ENCODE measurements at places on chromosomes 4 and X.

- DNase-seq = no peak
Measured at GRCh38 chr4:78949735-78950134, 10.5 kb upstream of the PAQR3 start.

- no peak for DNase-seq
Measured at GRCh38 chrX:120251471-120252011, 929 bp downstream of the ZBTB33 start.

GRCh38 chr4:99918656-99919055 is 24.4 kb upstream of the LAMTOR3 start:
- DNase-seq = no peak

- peak; percentile 58 for DNase-seq
Measured at GRCh38 chr4:36244257-36245082, at the start of gene ARAP2. Gene ARAP2 (minus strand): TSS chr4:36244514. CDS start chr4:36229486, 15,028 bp downstream.

DNA sequence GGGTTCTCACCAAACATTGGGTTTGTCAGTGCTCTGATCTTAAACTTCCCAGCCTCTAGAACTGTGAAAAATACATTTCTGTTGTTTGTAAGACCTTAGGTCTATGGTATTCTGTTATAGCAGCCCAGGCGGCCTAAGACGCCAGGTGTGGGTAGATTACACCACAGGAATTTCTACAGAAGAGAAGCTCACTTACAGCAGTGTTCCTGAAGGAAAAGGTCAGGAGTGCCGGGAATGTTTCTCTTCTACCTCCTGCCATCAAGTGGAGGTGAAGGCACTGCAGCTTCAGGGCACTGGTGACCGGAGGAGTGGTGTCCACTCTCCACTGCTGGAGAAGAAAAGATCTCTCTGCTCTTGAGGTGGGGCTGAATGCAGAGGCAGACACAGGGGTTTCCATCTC is 45.7 kb downstream of the FHDC1 start:
- no peak for DNase-seq

DNA sequence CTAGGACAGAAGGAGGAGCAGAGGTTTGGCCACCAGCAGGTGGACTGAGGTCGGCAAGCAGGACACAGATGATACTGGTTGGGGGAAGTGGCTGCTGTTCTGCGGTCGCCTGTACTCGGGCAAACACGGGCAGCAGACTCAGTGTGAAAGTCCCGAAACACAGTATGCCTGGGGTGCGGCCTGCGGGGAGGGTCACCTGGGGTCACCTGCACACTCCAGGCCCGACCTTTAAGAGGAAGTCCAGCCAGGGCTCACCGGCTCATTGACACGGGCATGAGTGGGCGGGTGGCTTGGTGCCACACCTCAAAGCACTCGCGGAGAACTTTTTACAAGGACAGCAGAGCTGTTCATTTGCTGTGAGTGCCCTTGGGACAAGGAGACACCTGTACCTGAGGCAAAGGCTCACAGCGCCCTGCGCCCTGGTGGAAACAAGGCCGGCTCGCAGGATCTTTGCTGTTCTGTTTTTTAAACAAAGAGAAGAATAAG is 71.5 kb upstream of the MXD4 start:
- no peak for DNase-seq

DNA sequence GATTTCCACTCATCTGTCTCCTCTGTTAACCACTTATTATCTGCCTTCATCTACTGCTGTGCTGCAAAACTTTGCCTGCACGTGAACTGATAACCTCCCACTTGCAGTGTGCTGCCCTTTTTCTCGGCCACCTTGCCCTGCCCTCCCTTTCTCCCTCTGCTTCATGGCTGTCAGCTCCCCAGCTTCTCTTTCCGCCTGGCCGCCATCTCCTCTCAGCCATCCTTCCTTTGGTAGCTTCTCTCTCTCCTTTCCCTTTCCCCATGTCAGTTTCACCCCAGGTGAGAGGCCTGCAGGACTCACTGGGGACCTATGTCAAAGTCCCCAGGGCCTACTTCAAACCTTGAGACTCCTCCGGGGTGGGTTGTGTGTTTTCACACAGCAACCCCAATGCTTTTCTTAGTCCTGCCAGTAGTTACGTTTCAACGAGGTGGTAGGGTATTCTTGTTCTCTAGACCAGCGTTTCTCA is 6.6 kb downstream of the MSL3 start:
- DNase-seq = no peak

DNA sequence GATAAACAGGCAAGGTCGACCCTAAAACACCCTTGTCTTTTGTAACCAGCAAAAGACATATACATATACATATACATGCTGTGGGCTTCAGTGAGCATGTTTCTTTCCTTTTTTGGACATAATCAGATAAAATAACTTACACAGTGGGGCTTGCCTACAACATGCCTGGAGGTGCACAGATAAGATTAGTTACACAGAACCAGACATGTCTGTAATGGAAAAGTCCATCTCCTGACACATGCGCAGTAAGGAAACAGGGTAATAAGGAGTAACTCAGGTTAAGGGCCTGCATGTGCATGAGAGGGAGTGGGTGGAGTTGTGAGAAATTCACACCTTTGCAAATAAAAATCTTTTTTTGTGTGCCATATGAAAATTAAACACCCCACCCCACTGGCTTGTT is 3.4 kb downstream of the UGT2A1 start:
- no peak for DNase-seq

- no peak for DNase-seq
Measured at GRCh38 chrX:130896802-130897501, 6.1 kb downstream of the ENOX2 start.

DNA sequence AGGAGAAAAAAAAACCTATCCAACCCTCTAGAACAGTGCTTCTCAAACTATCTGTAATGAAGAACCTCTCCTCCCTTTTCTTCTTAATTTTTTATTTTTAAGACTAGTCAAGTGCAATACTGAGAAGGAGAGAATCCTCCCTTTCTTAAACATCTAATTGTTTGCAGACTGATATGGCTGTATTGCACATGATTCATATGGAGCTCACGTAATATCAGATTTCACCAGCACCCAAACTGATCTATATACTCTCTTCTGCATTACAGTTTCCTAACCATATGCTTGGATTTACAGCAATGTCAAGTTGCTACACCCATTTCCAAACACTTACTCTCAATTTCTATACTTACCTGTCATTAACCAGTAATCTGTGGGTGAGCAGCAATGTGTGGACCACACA is 9.5 kb downstream of the PRMT9 start:
- DNase-seq = no peak

DNA sequence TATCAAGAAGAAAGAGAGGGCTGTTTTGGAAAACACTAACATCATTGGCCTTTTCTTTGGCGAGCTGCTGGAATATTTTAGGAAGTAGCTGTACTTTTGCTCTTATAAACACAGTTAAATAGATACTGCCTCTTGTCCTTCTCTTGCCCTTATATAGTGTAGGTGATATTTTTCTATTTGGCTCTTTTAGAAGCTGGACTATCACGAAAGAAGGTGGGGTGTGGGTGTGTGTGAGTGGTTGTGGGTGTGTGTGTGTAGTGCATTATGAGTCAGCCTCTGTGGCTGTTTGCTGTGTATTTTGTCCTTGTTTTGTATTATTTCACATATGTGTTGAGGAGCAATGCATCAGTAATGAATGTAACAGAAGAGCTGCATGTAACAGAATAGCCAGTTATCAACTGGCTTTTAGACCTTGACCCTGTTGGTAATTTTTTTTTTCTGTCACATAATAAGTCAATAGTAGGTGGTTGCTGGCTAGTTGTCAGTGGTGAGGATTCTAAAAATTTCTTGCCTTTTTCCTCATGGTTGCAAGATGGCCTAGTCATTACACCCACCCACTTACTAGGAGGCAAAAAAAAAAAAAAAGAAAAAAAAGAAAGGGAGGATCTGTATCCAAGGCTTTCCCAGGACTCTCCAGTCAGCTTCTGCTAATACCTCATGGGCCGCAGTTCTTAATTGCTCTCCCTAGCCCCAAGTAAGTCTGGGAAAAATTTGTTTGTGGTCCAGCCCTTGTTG is 23.8 kb downstream of the ARHGAP10 start:
- no peak for DNase-seq

DNA sequence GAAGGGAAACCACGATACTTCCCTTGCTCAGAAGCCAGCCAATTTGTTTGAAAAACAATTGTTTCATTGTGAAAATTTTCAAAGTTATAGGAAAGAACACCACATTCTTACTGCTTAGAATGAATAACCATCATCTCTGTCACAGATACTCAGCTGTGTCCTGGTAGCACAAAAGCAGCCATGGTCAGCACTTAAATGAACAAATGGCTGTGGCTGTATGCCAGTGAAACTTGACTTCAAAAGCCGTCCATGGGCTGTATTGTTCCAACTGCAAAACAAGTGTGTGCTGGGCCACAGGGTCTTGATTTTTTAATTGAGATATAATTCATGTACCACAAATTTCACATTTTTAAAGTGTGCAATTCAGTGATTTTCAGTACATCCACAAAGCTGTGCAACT is 19.6 kb downstream of the NSDHL start:
- no peak for DNase-seq

GRCh38 chr4:117965622-117966021 is 68.7 kb upstream of the NDST3 start:
- no peak for DNase-seq

GRCh38 chrX:40109288-40110008 is 11.7 kb upstream of the BCOR start:
- no peak for DNase-seq

DNA sequence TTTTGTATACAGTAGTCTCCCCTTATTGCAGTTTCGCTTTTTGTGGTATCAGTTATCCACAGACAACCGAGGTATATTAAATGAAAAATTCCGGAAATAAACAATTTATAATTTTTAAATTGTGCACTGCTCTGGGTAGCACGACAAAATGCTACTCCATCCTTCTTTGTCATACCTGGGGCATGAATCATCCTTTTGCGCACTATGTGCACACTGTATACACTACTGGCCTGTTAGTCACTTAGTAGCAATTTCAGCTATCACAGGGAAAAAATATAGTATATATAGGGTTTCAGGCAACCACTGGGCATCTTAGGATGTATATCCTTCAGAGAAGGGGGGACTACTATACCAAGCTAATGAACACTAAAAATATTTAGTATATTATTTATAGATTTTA is 198.8 kb upstream of the FAT4 start:
- no peak for DNase-seq

DNA sequence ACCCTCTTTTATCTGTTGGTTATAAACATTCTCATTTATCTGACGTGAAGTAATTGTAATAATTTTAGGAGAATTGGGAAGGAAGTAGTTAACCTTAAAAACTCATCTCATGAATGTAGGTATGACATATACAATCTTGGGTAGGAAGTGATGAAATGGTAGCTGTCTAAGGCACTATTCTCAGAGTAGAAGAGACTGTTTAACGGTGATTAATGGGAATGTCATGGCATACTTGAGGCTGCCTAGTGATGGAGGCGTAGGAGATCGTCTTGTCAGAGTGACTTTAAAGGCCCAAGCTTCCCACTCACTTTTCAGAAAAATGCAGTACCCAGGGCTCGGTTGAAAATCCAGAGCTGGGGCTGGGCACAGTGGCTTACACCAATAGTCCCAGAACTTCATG is 19.4 kb upstream of the AGA start:
- no peak for DNase-seq

DNA sequence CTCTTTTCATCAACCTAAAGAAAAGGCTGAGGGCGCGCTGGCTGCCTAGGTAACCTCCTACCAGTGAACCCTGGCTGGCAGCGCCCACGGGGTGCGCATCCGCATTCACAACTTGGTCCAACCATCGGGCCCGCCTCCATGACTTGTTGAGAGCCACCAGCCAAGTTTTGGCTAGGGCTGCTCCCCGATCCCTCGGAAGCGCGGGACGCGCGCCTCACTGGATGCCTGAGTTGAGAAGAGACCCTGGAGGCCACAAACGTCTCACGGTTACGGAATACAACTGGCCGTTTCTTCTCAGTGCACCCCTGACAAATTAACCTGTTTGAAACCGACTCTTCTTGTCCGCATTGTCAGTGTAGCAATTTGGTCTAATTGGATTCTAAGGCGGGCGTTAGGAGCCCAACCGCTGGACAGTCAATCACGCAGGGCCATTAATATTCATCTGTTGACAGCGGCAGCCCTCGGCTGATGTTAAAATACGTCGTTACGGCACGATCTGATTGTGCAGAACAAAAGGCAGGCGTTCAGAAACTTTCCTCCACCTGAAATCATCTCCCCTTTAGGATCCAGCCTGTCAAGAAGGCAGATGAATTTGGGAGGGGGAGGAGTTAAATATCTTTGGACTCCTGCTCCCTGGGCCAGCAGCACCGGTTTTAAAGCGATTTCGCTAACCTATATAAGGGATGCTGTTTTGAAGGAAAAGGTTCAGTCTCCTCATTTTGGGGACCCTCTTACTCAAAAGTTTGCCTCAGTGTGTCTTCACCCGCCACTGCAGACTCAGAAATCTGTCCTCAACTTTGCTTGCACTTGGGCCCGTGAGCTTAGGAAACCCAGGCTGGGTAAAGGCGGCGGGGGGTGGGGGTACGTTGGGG is 1.2 kb downstream of the GPC3 start:
- DNase-seq = no peak

DNA sequence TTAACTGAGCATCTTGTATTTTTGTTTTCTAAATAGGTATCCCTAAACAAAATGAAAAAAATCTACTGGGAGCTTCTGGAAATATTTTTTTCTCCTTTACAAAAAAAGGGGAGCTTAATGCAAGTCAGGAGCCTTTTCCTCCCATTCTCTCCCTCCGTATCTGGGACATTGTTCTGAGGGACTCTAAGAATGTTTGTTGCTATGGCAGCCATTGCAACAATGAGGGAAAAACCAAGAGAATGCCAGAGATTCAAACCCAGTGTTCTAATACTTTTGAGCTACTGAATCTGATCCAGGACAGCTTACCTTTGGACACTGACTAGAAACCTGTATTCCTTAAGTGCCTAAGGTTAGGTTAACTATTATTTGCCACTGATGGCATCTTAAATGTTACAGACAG is 485.7 kb upstream of the HS3ST1 start:
- DNase-seq = no peak

- DNase-seq = no peak
Measured at GRCh38 chrX:68083510-68083909, 349.8 kb downstream of the OPHN1 start.

- DNase-seq = no peak
Measured at GRCh38 chr4:82360298-82361177, 13.3 kb downstream of the HNRNPD start.

DNA sequence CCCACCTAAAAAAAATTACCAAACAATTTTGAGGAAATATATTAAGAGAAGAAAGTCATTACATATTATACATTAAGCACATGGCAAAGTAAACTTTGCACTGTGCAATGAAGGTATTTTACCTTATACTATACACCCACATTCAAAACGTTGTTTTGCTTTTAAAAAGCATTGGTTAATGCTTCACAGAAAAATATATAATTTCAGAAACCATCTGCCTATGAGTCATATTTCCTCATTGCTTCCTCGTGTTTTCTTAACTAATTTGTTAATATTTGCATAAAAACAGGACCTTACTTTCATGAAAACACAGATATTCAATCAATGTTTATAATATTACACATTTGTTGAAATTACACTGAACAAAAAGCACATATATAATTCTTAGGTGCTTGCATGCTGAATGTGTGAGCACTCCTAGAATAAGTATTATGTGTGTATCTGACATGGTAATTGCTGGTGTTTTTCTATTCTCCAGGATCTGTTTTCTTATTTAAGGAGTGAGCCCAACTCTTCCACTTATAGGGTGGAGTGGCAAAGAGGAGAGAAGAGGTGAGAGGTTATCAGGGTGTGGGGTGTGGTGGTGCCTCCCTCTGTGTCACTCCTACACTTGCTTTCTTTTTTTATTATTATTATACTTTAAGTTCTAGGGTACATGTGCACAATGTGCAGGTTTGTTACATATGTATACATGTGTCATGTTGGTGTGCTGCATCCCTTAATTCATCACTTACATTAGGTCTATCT is 95.1 kb upstream of the IQCM start:
- no peak for DNase-seq

- DNase-seq = no peak
Measured at GRCh38 chr4:126850286-126850685, 782.5 kb upstream of the INTU start.

- no peak for DNase-seq
Measured at GRCh38 chr4:45131020-45131419, 404.7 kb upstream of the GNPDA2 start.

Data from stimulated activated CD8-positive, alpha-beta memory T cell treated with anti-CD3 and anti-CD28 coated beads, Interleukin-7, amount 100 ng/mL, for 1 hour (primary cell).